ENCODE measurements at places on chromosomes 16 and 17.

- DNase-seq, result no peak
These were observed 132.4 kb downstream of the MAF start for GRCh38 chr16:79468121-79468552.

DNA sequence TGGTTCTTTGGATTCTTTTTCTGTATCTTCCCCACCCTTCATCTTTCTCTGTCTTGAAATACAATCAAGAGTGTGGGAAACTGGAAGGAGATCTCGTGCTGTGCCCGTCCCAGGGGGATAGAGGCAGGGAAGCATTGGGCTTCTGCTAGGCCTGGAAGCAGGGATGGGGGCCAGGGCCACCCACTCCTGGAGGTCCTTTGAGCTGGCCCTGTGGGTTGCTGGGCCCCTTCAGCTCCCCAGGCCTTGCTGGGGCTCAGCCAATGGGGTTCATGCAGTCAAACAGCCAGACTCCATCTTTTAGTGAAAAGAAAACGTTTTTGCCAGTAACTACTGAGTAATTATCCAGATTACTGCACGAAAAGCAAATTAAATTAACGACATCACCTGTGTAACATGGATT, 67.8 kb downstream of the CCDC182 start:
- DNase-seq, result no peak

GRCh38 chr17:32523827-32524552, 37.2 kb downstream of the CDK5R1 start:
- DNase-seq, result no peak

GRCh38 chr17:64441772-64442540, 7.0 kb upstream of the MILR1 start:
- peak; percentile 30 for DNase-seq

- DNase-seq, result no peak
These were observed 30.5 kb downstream of the SNTB2 start for GRCh38 chr16:69217433-69217832.

DNA sequence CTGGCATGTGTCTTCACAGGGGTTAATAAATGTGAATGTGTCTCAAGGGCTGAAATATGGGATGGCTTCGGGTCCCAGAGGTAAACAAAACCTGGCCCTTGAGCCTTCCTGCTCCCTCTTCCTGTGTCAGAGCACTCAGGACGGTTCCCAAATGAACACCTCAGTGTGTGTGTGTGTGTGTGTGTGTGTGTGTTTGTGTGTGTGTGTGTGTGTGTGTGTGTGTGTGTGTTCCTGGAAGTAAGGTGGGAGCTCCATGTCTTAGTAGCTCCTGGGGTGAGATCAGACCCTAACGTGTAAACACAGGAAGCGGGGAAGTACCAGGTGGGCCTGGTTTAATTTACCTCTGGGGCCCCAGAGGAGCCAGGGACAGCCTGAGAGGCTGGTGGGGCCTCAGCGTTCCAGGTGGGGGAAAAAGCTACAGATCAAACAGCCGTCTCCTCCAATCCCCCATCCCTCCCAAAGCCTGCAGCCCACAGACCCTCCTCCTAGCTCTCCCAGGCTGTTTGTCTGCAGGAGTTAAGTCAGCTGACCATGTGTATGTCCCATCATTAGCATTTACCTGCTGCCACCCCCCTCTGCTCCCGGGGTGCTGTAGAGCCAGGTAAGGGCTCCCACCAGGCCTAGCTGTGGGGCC, 6.1 kb downstream of the KIF19 start:
- DNase-seq, result no peak

DNA sequence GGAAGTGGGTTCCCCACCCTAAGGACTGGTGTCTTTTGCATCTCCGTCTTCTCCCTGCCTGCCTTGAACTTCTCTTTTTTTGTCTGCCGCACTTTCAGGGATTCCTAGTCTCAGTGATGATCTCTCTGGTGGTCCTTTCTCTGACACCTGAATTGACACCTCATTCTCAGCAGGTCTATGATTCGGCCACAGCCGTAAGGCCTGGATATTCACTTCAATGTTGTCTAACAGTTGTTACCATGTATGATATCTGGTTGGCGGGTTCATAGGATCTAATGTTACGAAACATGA, 25.1 kb upstream of the SLC47A1 start:
- DNase-seq, result no peak

- DNase-seq, result no peak
These were observed 767 bp downstream of the MEOX1 start for GRCh38 chr17:43660816-43661493.

GRCh38 chr16:60727851-60728250, 1308.4 kb downstream of the CDH8 start:
- peak; percentile 9 for DNase-seq

DNA sequence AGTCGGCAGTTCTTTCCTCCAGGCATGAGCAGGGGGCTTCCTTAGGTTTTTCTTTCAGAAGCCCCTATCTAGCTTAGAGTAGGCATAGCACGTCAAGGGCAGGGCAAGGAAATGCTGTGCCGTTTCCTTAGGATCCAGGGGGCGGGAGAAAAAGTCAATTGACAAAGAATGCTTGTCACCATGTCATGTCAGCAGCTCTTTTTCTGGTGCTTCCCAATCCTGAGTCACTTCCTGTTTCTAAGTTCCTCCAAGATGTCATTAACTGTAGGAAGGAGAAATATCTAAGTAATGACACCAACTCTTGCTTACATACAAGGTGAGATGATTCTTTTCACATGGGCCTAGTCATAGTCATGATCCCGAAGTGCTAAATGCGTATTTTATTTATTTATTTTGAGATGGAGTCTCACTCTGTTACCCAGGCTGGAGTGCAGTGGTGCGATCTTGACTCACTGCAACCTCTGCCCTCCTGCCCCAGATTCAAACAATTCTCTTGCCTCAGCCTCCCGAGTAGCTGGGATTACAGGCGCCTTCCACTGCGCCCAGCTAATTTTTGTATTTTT, 35.2 kb downstream of the GJC1 start:
- DNase-seq, result peak; percentile 70

- no peak for DNase-seq
These were observed 58.2 kb downstream of the TK2 start for GRCh38 chr16:66491716-66492064.

- no peak for DNase-seq
These were observed 57.3 kb downstream of the SLC6A2 start for GRCh38 chr16:55713103-55713502.
